Iris pigment epithelial cell (primary cell): ENCODE measurements at places on chromosomes 7 and 10.

DNA sequence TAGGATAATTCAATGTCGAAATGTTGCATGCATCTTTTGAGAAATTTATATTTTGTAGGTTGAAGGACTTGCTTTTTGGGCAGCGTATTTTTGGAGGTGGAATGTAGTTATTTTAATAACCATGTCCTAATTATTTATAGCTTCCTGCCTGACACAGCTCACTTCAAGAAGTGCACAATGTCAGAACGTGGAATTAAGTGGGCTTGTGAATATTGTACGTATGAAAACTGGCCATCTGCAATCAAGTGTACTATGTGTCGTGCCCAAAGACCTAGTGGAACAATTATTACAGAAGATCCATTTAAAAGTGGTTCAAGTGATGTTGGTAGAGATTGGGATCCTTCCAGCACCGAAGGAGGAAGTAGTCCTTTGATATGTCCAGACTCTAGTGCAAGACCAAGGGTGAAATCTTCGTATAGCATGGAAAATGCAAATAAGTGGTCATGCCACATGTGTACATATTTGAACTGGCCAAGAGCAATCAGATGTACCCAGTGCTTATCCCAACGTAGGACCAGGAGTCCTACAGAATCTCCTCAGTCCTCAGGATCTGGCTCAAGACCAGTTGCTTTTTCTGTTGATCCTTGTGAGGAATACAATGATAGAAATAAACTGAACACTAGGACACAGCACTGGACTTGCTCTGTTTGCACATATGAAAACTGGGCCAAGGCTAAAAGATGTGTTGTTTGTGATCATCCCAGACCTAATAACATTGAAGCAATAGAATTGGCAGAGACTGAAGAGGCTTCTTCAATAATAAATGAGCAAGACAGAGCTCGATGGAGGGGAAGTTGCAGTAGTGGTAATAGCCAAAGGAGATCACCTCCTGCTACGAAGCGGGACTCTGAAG is 620 bp downstream of the ZRANB1 start:
- no peak for DNase-seq

DNA sequence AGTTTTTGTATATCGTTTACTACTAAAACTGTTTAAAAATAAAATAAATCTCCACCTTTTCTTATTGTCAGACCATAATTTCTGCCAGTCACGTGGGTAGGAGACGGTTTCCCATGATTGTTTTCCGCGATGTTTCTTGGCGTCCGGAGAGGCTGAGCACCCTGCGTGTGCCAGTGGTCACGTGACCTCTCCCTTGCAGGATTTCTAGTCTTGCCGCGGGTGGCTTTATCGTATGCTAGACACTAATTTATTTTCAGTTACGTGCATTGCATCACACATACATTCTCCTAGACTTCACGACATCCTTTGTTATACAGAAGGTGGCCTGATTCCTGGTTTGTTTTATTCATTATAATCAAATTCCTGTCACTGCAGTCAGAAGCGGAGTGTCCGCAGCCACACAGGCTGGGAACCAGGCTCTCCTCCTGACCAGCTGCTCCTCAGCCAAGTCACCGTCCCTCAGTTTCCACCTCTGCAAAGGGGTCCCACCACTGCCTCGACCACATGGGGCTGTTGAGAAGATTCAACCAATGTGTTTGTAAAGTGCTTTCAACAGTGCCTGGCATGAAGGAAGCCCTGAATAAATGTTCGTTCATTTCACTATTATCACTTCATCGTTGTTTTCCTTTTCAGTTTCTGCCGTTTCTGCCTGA is 203.2 kb upstream of the PPP2R2D start:
- no peak for DNase-seq

DNA sequence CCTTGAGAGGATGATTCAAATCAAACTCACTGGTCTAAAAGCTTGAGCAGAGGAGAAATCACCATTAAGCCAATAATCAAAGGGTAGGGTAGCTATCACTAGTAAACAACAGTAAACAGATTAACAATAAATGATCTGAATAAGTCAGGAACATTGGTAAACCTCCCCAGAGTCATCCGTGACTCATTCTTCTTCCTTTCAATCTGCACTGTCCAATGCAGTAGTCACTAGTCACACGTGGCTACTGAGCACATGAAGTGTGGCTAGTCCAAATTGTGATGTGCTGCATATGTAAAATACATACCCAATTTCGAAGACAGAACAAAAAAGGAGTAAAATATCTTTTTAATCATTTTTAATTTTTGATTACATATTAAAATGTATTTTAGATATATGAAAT is 64.0 kb downstream of the ERCC6 start:
- DNase-seq = peak; percentile 51

GRCh38 chr7:77538281-77539212 is 1.5 kb downstream of the PTPN12 start:
- peak; percentile 90 for DNase-seq

DNA sequence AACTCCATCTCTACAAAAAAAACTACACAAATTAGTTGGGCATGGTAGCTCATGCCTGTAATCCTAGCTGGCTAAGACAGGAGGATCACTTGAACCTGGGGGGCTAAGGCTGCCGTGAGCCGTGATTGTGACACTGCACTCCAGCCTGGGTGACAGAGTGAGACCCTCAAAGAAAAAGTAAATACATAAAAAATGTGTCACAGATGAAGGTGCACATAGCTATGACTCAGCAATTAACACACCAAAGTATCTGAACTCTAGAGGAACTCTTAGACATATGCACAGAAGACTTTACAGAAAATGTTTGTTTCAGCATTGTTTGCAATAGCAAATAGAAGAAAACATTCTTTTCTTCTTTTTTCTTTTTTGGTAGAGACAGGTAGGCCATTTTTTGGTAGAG is 8.3 kb downstream of the C10orf62 start:
- no peak for DNase-seq

DNA sequence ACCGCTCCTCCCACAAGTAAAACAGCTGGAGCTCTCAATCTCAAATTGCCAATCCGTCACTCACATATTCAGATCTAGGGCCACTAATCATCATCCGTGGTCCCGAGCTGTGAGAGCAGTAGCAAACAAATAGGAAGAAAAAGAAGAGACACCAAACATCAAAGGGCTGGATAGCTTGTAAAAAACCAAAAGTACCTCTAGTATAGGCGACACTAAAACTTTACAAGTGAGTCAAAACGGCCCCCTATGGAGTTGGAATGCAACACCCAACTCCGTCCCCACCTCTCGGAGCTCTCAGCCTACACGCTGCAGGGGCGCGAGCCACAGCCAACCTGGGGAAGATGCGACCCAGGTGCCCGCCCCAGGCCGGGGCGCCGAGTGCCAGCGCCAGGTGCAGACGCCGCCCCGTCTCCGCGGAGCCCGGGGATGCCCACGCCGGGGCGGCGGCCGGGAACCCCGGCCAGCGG is 581 bp downstream of the FAM3C start:
- peak; percentile 27 for DNase-seq

GRCh38 chr10:71921324-71922027 is 42.7 kb upstream of the CHST3 start:
- no peak for DNase-seq

GRCh38 chr10:31645786-31646185 is 282.8 kb downstream of the ARHGAP12 start:
- DNase-seq = peak; percentile 36

DNA sequence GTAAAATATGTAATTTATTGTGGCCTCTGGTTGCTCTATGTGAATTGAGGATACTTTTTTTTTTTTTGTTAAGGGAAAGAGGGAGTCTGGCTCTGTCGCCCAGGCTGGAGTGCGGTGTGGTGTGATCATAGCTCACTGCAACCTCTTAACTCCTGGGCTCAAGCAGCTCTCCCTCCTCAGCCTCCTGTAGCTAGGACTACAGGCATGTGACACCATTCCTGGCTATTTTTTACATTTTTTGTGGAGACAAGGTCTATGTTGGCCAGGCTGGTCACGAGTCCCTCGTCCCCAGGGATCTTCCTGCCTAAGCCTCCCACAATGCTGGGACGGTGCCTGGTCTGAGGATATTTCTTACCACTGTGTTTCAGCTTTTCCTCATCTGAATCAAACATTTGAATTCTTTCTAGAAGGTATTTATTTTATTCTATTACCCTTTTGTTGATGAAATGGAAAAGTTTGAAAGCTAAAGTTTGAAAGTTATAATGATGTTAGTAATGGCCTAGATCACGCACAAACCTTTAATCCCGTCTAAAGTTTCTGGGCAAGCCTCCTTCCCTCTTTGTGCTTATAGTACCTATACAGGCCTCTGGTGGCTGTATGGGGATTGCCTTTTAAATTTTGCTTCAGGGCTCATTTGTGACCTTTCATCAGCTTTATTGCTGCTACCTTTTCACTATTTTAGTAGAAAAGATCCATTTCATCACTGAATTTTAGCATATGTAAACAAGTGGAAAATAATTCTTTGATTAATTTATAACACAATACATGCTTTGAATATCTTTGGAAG is 2.0 kb downstream of the IFRD1 start:
- peak; percentile 61 for DNase-seq

DNA sequence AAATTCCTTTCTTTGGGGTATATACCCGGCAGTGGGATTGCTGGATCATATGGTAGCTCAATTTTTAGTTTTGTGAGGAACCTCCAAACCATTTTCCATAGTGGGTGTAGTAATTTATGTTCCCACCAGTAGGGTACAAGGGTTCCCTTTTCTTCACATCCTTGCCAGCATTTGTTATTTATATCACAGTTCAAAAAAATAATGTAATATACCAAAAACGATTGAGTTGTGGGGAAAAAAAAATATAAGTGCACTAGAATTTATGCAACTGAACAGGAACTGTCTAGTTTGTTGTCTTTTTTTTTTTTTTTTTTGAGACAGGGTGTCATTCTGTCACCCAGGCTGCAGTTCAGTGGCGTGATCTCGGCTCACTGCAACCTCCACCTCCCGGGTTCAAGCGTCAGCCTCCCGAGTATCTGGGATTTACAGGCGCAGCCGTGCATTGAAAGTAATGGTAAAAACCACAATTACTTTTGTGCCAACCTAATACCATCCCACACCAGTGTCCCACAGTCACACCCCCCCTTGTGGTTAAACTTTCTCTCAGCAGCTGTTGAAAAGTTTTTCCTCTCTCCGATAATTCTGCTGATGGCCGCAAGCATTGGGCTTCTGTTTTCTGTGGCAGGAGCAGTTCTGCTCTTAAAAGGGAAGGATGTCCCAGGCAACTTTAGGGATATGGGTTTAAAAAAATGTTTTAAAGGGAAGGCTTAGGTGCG is 6.8 kb upstream of the LAT2 start:
- DNase-seq = peak; percentile 37

GRCh38 chr10:76984559-76985443 is 652.8 kb downstream of the KCNMA1 start:
- DNase-seq = peak; percentile 75

DNA sequence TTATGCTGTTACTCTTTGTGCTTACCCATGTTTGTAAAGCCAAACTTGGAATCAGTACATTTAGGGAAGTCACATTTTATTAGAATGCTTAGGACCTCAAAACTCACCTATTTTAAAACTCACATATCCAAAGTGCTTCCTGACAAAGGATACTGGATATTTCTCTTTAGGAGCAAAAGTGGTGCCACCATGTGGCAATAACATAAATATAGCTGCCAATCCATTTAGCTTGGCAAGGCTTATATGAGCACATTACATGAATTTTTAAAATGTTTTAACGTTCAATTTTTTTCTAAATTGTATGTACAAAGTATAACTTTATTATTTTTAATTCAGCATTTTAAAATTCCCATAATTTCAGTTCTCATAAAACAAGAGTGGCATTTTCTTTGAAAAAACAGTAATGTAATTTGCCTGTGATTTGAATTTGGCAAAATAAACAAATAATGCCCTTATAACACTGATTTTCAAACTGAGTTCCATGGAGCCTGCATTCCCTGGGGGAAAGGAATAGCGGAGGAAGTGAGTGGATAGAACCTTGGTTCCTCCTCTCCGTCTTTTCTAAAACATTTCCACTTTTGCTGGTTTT is 75.4 kb downstream of the HDAC9 start:
- DNase-seq = peak; percentile 41

DNA sequence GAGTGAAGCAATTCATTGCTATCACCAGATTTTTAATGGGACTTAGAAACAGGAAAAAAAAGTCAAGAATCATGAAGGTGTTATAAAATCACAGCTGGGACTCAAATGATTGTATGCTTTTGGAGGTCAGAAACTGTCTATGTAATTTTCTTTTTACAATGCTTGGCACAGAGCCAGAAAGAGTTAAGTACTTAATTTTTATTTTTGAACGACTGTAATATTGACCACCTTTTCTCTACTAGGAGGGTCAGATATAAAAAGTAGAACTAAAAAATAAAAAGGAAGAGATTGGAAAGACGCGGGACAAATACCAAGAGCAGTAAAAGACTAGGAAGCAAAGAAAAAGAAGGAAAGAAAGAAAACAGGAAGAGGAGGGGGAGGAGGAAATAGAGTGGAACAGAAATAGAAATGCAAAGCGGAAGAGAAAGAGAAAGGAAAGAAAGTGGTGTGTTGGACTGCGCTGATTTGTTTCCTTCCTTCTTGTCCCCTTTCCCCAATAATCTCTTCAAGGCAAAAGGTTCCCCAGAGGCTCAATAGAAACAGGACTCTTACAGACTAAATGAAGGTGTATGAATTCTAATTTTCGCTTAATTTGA is 23.2 kb upstream of the C1GALT1 start:
- no peak for DNase-seq

DNA sequence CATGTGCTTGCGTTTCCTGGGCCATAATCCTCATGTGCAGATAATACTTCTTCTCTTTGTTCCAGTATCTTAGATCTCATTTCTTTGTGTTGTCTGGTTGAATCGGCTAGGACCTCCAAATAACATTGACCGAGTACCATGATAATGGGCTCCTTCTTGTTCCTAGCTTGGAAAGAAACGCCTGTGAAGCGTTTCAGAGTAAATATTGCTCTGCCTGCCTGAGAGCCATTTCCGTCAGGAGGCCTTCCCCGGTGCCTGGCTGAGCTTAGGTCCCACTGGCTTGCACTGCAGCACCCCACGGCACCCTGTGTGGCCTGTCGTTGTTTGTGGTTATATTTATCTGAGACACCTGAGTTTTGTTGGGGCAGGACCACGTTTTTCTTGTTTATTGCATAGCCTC is 17.7 kb downstream of the FOXK1 start:
- no peak for DNase-seq

DNA sequence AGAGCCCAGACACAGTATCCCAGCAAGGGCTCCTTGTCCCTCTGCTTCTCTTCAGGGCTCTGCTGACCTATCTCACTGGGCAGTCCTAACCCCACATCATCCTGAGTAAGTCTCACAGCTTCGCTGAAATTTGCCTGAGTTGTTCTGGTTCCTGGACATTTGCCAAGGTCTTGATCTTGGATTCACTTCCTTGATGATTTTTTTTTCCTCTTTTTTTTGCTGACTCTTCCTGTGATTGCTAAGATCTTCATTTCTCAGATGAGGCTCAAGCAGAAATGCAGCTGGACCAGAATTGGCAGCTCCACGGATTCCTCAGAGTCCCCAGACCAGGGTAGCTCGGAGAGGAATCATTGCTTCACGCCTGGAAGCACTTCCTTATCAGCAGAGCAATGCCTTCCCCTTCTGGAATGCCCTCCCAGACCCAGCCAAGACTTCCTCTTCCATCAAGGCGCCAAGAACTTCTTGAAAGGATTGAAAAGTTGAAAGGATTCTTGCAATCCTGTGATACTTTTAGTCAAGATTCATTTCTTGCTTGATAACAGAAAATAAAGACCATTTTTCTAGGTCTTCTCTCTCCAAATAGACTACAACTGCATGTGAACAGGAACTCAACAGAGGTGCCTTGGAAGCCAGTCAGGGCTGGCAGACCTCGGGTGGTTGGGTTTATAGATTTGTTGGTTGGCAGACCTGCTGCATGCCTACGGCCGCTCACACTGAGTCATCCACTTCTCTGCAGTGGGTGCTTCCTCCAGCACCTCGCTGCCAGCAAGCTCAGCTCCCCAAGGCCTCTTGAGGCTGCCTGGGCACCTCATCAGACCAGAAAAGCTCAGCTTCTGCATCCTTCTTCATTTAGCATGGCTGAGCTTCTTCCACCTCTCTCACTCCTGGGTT is 8.8 kb upstream of the AFAP1L2 start:
- no peak for DNase-seq
